Kidney (tissue), 22 donors: ENCODE measurements at places on chromosomes 4 and X. TPM values are rescaled to one million over a fixed set of nuclear protein-coding genes. Genes with fewer than 3 reads are reported as not detected.

KIF4A gene
- polyA plus RNA-seq = 0.13 TPM

ITIH6 gene
- not detected for polyA plus RNA-seq

SLC25A43 gene
- 10.1 TPM for polyA plus RNA-seq

DNA sequence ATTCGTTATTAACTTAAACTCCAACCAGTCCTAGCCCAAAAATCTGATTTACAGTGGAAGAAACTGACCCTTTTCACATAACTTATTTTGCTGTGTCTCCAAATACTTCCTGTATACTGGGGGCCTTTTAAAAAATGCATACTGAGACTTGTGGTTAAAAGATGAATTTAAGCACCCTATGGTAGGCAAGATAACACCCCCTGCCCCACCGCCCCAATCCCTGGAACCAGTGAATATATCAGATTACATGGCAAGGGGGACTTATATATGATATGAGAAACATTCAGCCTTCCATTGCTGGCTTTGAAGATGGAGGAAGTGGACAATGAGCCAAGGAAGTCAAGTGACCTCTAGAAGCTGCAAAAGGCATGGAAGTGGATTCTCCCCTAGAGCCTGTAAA is 3.1 kb upstream of the CLCN3 start:
- DNase-seq = no peak

DNA sequence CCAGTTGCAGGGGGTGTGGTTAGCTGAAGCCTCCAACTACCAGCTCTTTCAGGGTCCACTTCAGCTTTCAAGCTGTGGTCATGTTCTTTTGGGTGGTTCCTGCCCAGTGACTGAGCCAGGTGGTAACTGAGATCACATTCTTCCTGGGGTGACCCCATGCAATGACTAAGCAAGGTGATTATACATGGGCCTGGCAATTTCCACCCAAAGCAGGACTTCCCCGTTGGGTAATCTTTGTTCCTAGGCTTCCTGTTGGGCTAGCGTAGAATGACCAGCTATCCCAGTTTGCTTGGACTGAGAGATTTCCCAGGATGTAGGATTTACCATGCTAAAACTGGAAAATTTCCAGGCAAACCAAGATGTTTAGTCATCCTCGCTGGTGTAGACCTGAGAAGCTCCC is 18.4 kb upstream of the MAGEB17 start:
- no peak for DNase-seq

DNA sequence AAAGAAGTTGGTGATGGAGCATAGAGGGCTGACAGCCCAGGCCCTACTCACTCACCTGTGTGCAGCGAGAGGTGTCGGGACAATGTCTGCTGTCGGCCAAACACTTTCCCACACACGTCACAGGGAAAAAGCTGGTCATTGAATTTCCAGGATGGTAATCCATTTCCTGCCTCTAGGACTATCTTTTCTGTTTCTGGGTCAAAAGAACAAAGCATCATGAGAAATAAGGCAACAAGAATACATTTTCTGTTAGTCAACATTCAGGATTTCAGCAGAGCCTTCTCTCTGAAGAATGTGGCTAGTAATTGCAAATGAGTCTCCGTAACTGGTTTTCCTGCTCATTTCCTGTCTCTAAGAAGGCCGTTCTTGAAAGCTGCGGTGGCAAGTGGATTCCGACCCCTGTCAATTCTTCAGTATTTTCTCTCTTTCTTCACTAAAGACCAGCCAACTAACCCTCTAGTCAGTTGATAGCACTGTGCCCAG is 99.4 kb downstream of the C4orf51 start:
- DNase-seq = no peak

DNA sequence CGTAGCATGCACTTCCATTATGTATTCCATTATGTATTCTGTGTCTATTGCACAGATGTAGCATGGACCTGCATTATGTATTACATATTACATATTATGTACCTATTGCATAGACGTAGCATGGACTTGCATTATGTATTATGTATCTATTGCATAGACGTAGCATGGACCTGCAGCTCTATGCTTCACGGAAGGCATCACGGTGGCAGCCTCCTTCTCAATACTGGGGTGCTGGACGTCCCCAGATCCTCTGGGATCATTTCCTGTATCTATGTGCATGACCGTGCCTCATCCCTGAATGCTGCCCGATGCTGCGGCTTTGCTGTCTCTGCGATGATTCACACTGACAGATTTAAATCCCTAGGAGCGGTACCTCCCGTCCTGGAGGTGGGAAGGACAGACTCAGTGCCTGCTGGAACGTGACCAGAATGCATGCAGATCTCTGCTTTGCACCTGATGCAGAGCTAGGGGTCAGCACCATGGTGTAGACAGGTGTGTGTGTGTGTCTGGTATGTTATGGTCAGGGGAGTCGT is 317.5 kb downstream of the DHRSX start:
- no peak for DNase-seq

DNA sequence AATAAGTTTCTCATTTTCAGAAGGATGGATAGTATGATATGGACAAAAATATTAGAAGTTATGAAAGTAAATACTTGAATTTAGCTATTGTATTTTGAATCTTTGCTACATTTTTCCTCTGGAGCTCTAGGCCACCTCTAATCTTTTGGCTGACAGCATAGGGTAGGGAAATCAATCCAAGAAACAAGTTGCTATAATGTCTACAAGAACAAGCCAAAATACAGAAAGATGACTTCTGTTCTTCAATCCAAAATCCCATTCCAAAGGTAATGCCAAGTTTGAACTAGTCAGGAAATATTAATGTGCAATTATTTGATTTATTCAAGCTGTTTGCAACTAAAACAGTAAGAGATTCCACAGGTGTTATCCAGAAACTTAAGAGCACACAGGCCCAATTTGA is 1323.1 kb downstream of the ADGRL3 start:
- DNase-seq = no peak

- no peak for DNase-seq
These were observed 35.3 kb downstream of the CCKAR start for GRCh38 chr4:26454961-26455360.

DNA sequence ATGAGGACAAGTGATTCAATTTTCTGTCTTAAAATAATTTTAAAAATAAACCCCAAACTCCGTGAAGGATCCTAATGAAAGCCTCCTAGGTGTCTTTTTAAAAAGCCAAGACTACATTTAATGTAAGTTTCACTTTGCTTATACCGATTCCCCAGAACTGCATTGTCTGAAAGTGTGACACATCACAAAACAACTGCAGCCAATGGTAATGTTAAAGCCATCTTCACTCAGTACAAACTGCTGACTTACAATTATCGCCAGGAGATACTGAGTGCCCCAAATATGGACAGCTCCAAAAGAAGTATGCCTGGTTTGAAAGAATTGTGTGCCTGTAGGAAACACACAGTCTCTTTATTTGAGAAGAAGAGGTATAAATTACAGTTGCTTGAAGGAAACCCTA is 73.7 kb upstream of the SPANXB1 start:
- DNase-seq = no peak
